ENCODE measurements at places on chromosomes 4 and X. TPM values are rescaled to one million over a fixed set of nuclear protein-coding genes. Genes with fewer than 3 reads are reported as not detected.

SLC6A8 gene
- 16.8 TPM for total RNA-seq

MAGEB10 gene
- total RNA-seq, result not detected

SOD3 gene
- total RNA-seq, result 18.0 TPM

TBX22 gene
- not detected for total RNA-seq

FGB gene
- not detected for total RNA-seq

NDNF gene
- not detected for total RNA-seq

PCDH19 gene
- 0.03 TPM for total RNA-seq

PCSK1N gene
- total RNA-seq, result not detected

SLC16A2 gene
- total RNA-seq, result 40.4 TPM

RPS6KA6 gene
- 8.6 TPM for total RNA-seq

CYLC1 gene
- total RNA-seq, result not detected

DNA sequence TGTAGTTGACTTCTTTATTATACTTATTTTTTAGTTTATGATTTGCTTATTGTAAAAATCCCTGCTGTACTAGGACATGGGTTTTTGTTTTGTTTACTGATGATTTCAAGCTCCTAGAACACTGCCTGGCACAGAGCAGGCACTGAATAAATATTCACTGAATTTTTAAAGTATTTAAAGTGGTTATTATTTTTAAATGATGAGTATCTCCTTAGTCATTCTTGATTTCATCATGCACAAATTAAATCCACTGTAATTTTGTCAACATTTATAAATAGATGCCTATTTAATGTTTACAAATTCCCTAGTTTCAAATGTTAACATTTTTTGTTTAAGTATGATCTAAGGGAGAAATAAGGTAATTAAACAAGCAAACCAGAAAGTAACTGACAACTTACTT is 367.9 kb upstream of the SLIT2 start:
- DNase-seq, result peak; percentile 33
- peaks cover 45% of the 10 kb centered on the region for H3K4me1 ChIP-seq

- no peaks in the 10 kb centered on the region for H3K4me1 ChIP-seq
- H3K27ac ChIP-seq, result no peak overlapping the region
- no peak overlapping the region for H3K4me3 ChIP-seq
- no peaks in the 10 kb centered on the region for H3K36me3 ChIP-seq
- DNase-seq, result no peak
Measured at GRCh38 chrX:9369802-9370291, 95.0 kb upstream of the TBL1X start.

GRCh38 chr4:102217345-102217744 is 127.9 kb downstream of the SLC39A8 start:
- H3K4me3 ChIP-seq, result no peak overlapping the region
- H3K36me3 ChIP-seq, result no peaks in the 10 kb centered on the region
- DNase-seq, result peak; percentile 7
- H3K27ac ChIP-seq, result no peak overlapping the region

GRCh38 chr4:128521648-128522111 is 234.1 kb upstream of the PGRMC2 start:
- peaks cover 1% of the 10 kb centered on the region for H3K27me3 ChIP-seq
- peak; percentile 18 for DNase-seq
- H3K4me1 ChIP-seq, result peaks cover 86% of the 10 kb centered on the region

- H3K27ac ChIP-seq, result peak overlapping the region; percentile 45
- no peaks in the 10 kb centered on the region for H3K4me1 ChIP-seq
- no peaks in the 10 kb centered on the region for H3K36me3 ChIP-seq
- DNase-seq, result no peak
Measured at GRCh38 chrX:154353172-154353843, 21.1 kb downstream of the FLNA start.

- H3K27ac ChIP-seq, result peak overlapping the region; percentile 59
- DNase-seq, result peak; percentile 60
- peaks cover 63% of the 10 kb centered on the region for H3K4me1 ChIP-seq
- H3K4me3 ChIP-seq, result peak overlapping the region; percentile 60
- H3K27me3 ChIP-seq, result no peaks in the 10 kb centered on the region
Measured at GRCh38 chrX:41824551-41824950, 98.8 kb downstream of the CASK start.

DNA sequence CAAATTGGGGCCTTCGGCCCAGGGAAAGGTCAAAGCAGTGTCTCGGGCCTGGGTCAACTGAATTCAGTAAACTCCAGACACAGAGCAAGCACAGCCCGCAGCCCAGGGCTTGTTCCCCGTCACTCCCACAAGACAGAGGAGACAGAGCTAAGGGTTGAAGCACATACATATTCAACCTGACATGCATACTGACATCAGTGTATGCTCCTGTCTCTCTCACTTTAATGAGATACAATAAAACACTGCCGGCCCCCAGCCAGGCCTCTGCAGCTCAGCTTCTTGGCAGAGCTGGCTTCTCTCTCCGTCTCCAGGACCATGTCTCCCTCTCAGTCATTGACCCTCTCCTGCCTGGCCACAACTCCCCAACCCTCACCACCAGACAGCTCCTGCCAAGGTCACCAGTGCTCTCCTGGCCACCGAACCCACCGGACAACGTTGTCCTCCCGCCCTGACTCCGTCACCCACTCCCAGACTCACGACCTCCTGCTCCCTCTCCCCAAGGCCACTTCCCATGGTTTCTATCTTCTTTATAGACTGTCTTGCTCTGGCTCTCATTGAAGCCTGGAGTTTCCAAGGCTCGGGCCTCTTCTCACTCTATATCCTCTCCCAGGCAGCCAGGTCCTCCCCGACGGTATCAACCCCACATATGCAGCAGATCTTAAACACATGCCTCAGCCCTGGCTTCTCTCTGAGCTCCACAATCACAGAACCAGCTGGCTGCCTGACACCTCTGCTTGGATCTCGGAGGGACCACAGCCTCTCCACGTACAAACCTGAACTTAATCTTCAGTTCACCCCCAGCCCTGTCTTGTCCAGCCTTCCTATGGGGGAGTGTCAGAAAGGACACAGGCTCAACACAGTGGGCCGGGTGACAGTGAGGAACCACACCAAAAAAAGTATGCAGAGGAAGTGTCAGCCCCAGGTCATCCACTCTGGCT is 67.7 kb upstream of the C4orf50 start:
- peaks cover 3% of the 10 kb centered on the region for H3K27me3 ChIP-seq
- DNase-seq, result no peak
- no peak overlapping the region for H3K27ac ChIP-seq
- no peak overlapping the region for H3K4me3 ChIP-seq
- H3K4me1 ChIP-seq, result no peaks in the 10 kb centered on the region
- H3K36me3 ChIP-seq, result peaks cover 5% of the 10 kb centered on the region

GRCh38 chr4:100803751-100804150 is 285.9 kb upstream of the EMCN start:
- H3K27me3 ChIP-seq, result no peaks in the 10 kb centered on the region
- H3K27ac ChIP-seq, result no peak overlapping the region
- no peak for DNase-seq
- H3K4me1 ChIP-seq, result no peaks in the 10 kb centered on the region

DNA sequence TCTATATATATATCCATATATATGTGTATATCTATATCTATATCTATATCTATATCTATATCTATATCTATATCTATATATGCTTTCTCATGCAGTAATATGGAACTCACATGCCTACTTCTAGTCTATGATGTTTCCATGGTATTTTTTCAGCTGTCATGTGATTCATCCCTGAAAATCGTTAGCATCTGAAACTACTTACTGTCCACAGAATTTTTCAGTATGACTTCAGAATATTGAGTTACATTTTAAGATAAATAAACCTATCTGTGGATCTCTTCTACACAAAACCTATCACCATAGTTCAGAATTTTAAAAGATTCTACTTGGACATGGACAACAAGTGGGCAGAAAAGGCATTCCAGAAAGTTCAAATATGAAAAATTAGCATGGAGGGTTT is 855.1 kb upstream of the INTU start:
- H3K27me3 ChIP-seq, result no peaks in the 10 kb centered on the region
- H3K4me1 ChIP-seq, result peaks cover 56% of the 10 kb centered on the region
- peak overlapping the region; percentile 77 for H3K4me3 ChIP-seq
- peak overlapping the region; percentile 89 for H3K27ac ChIP-seq
- no peaks in the 10 kb centered on the region for H3K36me3 ChIP-seq

GRCh38 chr4:54554339-54554990 is 103.3 kb upstream of the KIT start:
- no peaks in the 10 kb centered on the region for H3K27me3 ChIP-seq
- peaks cover 22% of the 10 kb centered on the region for H3K4me1 ChIP-seq
- no peak overlapping the region for H3K4me3 ChIP-seq
- no peak for DNase-seq
- H3K27ac ChIP-seq, result no peak overlapping the region
- H3K36me3 ChIP-seq, result no peaks in the 10 kb centered on the region

DNA sequence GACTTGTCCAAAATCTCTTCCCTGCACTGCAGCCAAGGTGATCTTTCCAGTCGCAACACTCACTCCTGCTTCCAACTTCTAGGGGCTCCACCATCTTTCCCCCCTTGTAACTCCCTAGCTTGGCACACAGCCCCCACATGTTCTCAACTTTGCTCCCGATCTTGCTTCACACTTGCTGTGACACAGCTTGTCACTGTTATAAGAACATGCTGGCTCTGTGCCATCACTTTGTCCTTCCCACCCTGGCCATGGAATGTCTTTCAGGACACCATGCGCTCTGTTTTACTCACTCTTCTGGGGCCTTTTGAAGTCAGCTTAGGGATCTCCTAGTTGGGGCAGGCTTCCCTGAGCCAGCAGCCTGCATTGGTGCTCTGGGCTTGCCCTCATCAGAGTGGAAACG is 2.5 kb downstream of the NSDHL start:
- peaks cover 4% of the 10 kb centered on the region for H3K36me3 ChIP-seq
- no peak overlapping the region for H3K4me3 ChIP-seq
- H3K27me3 ChIP-seq, result no peaks in the 10 kb centered on the region
- DNase-seq, result no peak
- peaks cover 37% of the 10 kb centered on the region for H3K4me1 ChIP-seq

DNA sequence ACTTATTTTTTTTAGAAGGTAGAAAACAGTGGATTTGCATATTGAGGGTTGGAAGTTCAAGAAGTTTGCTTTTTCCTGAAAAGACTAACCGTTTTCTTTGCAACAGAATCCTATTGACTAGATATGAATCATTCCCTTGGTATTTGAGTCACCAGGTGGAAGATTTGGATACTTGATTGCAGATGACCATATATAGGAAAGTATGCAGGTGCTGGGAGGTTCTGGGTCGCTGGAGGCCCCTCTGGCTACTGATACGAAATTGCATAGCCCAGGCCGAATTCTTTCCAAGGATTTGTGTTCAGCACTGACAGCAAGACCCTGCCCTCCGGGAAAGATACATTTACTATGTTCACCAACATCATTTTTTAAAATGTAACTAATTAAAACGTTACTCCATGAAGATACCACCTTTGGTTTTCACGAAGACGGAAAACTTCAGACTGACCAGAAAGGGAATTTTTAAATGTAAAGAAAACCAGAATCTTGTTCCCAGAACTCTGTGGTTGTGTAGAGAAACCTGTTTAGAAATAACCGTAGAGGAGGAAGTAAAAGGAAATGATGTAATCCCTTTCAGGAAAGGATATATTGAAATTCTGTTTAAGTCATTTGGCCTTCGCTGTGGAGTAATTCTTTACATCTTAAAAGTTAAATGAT is 946 bp downstream of the ANXA3 start:
- no peak for DNase-seq
- H3K27ac ChIP-seq, result no peak overlapping the region
- H3K36me3 ChIP-seq, result no peaks in the 10 kb centered on the region
- no peaks in the 10 kb centered on the region for H3K27me3 ChIP-seq

- H3K27me3 ChIP-seq, result peaks cover 2% of the 10 kb centered on the region
- H3K27ac ChIP-seq, result peak overlapping the region; percentile 58
- H3K4me3 ChIP-seq, result no peak overlapping the region
- DNase-seq, result peak; percentile 73
- H3K36me3 ChIP-seq, result no peaks in the 10 kb centered on the region
Measured at GRCh38 chrX:12007881-12008280, 130.4 kb upstream of the FRMPD4 start.

GRCh38 chr4:134708026-134708425 is 506.4 kb upstream of the PABPC4L start:
- no peak overlapping the region for H3K27ac ChIP-seq
- H3K36me3 ChIP-seq, result no peaks in the 10 kb centered on the region
- no peak overlapping the region for H3K4me3 ChIP-seq
- no peaks in the 10 kb centered on the region for H3K4me1 ChIP-seq

DNA sequence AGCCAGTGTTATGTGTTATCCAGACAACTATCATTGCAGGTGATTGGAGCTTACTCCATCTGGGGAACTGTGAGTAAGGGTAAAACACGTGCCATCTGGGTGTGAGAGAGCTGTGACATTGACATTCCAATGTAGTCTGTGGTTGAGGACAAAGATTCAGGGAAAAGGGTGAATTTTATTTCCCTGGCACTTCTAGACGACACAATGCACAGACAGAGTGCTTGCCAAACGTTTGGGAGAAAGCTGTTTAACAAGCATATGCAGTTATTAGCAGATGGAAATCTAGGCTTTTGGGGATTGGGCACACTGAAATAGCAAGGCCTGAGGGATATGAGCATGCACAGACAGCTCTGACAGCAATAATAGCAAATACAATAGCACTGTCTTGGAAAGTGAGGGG is 21.3 kb upstream of the CTSO start:
- H3K27ac ChIP-seq, result no peak overlapping the region
- H3K36me3 ChIP-seq, result no peaks in the 10 kb centered on the region

DNA sequence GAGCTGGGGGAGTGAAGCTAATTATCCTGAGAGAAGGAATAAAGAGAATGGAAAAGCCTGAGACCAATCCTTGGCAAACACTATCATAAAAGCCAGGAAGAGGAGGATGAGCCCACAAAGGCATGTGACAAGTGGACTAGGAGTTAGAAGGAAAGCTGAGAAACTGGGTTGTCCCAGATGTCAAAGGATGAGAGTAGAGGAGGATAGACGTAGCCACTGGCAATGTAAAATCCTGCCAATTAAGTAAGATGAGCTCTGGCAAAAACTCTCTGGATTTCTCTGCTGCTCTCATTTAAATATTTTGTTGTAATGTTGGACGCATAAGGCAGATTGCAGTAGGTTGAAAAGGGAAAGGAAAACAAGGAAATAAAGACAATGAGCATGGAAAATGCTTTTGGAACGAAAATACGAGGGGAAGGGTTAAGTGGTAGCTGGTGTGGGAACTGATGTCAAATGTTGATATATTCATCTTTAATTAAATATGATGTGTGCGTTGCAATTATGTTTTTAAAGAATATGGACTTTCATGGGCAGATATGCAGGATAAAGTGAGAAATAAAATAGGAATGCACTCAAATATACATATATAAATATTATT is 14.2 kb upstream of the VEGFC start:
- peaks cover 23% of the 10 kb centered on the region for H3K36me3 ChIP-seq
- H3K27me3 ChIP-seq, result no peaks in the 10 kb centered on the region
- H3K4me3 ChIP-seq, result no peak overlapping the region
- no peak for DNase-seq

GRCh38 chr4:160745126-160745525 is 1418.7 kb downstream of the FSTL5 start:
- H3K36me3 ChIP-seq, result 0 out of 2 replicates have a peak, but pooled peaks cover 4% of the 10 kb centered on the region
- DNase-seq, result no peak
- no peak overlapping the region for H3K27ac ChIP-seq
- no peak overlapping the region for H3K4me3 ChIP-seq

GRCh38 chr4:147428583-147428982 is 52.3 kb upstream of the EDNRA start:
- H3K27me3 ChIP-seq, result peaks cover 3% of the 10 kb centered on the region
- no peaks in the 10 kb centered on the region for H3K4me1 ChIP-seq
- H3K36me3 ChIP-seq, result no peaks in the 10 kb centered on the region
- H3K27ac ChIP-seq, result no peak overlapping the region
- H3K4me3 ChIP-seq, result no peak overlapping the region
- DNase-seq, result no peak

All from HFFc6 (cell line).